DMS53 (cell line): ENCODE measurements at places on chromosomes 1 and 21.

DNA sequence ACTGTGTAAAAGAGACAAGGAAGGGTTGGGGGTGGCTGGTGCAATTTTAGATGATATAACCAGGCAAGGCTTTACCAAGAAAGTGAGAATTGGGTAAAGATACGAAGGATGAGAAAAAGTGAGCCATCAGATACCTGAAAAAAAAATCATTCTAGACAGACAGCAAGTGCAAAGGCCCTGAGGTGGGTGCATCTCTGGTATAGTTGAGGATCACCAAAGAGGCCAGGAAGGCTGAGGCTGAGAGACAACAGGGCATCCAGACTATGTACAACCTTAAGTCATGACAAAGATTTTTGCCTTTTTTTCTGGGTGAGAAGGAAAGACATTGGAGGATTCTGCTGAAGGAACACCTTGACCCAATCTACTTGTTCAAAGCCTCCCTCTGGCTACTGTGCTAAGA, 29.9 kb downstream of the RXRG start:
- no peak for DNase-seq

GRCh38 chr1:20112279-20113000, 6.9 kb downstream of the PLA2G2D start:
- no peak for DNase-seq

DNA sequence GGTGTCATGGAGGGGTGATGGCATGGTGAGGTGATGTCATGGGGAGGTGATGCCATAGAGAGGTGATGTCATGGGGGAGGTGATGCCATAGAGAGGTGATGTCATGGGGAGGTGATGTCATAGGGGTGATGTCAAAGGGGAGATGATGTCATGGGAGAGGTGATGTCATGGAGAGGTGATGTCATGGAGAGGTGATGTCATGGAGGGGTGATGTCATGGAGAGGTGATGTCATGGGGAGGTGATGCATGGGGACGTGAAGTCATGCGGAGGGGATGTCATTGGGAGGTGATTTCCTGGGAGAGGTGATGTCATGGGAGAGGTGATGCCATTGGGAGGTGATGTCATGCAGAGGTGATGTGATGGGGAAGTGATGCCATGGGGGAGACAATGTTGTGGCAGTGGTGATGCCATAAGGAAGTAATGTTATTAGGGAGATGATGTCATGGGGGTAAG, 92.1 kb upstream of the C1orf174 start:
- DNase-seq: peak; percentile 79

DNA sequence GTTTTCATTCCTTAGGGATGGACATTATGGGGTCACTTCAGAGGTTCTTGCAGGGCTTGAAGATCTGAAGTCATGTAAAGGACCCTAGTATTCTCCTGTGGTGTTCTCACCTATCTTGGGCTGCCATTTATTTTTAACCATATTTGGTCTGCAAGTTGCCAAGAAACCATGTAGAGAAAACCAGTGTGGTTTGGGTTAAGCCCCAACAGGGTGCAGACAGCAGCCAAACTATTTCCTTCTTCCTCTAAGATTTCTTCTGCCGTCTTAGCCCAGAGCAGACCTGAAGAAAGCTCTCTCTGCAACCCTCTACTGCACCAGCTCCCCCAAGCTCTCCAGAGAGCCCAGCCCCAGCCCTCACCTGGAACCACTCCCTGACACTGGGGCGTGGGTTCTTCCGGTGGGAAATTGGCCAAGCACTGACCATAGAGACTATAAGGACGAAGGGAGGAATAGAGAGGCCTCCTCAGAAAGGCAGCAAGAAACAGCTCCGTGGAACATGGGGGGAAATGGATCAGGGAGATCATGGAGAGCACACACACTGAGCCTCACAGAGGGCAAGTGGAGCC, 136.6 kb downstream of the SYF2 start:
- no peak for DNase-seq

GRCh38 chr1:80250573-80251168, 1244.1 kb upstream of the ADGRL4 start:
- DNase-seq: peak; percentile 87

- DNase-seq: no peak
Measured at GRCh38 chr1:228695015-228695955, 40.0 kb upstream of the RHOU start.

DNA sequence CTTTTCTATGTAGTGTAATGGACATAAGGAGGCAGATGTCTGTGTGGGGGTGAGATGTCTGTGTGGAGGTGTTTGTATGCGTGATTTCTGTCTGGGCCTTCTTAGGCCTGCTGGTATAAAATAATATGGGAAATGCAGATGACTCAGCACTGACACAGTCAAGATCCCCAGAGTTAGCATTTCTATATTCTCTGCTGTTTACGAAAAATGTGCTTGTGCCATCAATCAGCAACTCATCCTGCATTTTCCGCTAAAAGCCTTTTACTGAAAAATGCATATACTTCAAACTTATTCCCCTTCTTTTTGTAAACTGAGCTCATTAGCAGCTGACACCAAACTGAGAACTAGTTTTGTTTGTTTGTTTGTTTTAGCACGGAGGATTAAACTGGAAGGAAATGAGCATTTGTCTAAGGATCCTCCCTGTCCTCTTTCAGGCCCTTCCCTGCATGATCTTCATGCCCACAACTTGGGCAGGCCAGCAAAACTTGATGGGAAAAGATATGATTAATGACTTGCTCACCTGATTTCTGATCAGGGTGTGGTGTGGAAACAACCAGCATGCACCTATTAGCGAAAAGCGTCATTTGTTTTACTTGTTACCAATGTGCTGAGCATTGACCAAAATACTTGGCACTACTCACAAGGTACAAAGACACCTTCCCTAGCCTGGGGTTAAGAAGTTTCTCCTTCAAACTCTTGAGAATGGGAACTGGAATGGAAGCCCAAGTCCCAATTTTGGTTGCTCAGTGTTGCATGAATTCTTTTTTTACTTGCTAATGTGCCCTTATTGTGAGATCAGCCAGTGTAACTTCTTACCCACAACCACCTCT, 77.4 kb downstream of the NDUFS5 start:
- DNase-seq: peak; percentile 40

GRCh38 chr1:45765999-45766792, 15.7 kb upstream of the IPP start:
- no peak for DNase-seq

DNA sequence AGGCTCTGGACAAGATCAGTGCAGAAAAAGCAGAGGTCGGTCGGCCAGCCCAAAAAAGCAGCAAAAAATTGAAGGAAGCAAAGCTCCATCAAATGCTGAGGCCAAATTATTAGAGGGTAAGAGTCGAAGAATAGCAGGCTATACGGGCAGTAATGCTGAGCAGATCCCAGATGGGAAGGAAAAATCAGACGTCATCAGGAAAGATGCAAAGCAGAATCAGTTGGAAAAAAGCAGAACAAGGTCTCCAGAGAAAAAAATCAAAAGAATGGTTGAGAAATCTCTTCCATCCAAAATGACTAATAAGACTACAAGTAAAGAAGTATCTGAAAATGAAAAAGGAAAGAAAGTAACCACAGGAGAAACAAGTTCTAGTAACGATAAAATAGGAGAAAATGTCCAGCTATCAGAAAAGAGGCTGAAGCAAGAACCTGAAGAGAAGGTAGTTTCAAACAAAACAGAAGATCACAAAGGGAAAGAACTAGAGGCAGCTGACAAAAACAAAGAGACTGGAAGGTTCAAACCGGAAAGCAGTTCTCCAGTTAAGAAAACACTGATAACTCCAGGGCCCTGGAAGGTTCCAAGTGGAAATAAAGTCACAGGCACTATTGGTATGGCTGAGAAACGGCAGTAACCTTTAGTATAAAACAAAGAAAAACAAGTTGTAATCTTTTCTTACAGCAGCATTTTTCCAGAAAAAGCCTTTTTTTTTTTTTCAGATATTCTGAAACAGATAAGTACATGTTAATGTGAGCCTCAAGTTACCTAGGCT, 75.7 kb downstream of the PHTF1 start:
- DNase-seq: no peak

- no peak for DNase-seq
Measured at GRCh38 chr1:223695941-223696340, 16.4 kb upstream of the CAPN2 start.

- no peak for DNase-seq
Measured at GRCh38 chr1:101382135-101382534, 145.3 kb downstream of the S1PR1 start.
